ENCODE measurements at places on chromosomes 4 and X. TPM values are rescaled to one million over a fixed set of nuclear protein-coding genes. Genes with fewer than 3 reads are reported as not detected.

Gene SLC9B1
- 3.2 TPM for total RNA-seq

Gene PRR27
- not detected for total RNA-seq

Gene AMBN
- 0.14 TPM for total RNA-seq

Gene FGFRL1
- 35.2 TPM for total RNA-seq

Gene GABRG1
- total RNA-seq = 0.18 TPM

Gene FATE1
- not detected for total RNA-seq

DNA sequence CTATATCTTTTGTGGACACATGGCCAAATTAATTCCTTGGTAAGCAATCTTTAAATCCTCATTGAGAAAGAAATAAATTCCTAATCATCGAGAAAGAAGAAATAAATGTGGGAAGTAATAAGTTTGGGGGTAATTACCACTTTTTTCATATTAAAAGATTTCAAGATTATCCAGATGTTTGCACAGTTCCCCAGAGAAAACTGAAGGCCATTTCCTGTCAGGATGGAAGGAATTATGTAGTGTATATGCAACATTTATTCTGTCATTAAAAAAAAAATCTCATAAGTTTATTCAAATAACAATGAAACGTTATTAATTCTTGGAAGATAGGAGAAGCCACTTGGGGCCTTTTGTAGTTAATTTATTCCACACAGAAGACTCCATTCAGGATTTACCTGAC lies 385.6 kb upstream of the NR3C2 start:
- no peaks in the 10 kb centered on the region for H3K36me3 ChIP-seq
- H3K4me3 ChIP-seq = no peak overlapping the region
- no peak for DNase-seq
- H3K27ac ChIP-seq = no peak overlapping the region

DNA sequence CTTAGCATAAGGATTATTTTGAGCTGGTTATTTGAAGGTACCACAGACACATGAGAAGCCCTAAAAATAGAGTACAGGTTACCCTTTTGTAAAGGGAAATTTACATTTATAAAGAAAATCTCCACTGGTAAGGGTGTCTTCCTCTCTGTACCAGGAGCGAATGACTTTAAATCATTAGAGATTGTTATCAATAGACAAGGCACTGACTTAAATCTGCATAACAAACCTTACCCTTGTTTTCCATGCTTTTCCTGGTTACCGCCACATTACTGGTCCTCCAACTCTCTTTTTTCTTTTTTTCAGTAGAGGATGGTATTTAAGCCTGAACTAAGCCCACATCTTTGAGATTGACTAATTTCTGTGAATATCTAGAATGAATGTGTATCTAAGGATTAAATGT lies 129.8 kb downstream of the SLC7A11 start:
- no peaks in the 10 kb centered on the region for H3K27me3 ChIP-seq
- no peak overlapping the region for H3K27ac ChIP-seq
- no peak for DNase-seq
- peaks cover 10% of the 10 kb centered on the region for H3K4me1 ChIP-seq
- H3K36me3 ChIP-seq = peaks cover 4% of the 10 kb centered on the region
- no peak overlapping the region for H3K4me3 ChIP-seq

DNA sequence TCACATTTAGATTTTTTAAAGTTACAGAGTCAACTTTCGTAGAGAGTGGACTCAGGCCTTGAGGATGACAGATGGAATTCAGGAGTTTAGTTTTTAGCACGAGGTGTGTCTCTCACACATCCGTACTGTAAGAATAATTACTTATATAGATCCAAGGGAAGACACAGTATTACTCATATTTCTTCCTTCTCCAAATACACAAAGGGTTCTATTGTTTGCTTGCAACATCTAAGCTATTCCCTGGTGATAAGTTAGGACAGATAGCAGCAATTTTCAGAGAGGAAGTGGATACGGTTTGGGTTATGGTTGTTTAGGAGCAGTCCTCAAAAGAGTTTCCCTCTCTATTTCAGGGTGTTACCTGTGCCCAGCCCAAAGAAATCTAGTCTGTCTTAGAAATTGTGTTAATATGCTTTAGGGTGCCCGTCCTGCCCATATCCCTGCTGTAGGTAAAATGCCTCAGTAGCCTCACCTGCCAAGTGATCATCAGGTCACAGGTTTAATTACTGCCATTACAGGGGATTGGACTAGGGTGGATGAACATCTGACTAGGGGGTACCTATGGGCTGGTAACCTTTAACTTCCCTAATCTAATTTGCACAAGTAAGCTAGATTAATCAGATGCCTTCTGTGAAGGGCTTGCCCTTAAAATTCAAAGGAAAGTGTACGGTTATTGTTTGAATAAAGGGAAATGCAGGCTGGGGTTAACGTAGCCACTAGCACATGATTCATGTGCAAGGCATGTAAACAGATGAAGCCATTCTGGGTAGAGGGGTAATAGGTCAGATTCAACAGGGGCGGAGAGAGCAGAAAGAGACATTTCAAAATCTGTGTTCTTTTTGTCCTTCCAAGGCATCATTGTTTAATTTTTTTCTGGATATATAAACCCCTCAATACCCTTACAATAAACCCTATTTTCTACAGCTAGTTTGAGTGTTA lies 8.7 kb upstream of the PPP3CA start:
- peaks cover 19% of the 10 kb centered on the region for H3K4me1 ChIP-seq
- peak overlapping the region; percentile 61 for H3K27ac ChIP-seq
- DNase-seq = no peak
- H3K36me3 ChIP-seq = no peaks in the 10 kb centered on the region
- no peak overlapping the region for H3K4me3 ChIP-seq

DNA sequence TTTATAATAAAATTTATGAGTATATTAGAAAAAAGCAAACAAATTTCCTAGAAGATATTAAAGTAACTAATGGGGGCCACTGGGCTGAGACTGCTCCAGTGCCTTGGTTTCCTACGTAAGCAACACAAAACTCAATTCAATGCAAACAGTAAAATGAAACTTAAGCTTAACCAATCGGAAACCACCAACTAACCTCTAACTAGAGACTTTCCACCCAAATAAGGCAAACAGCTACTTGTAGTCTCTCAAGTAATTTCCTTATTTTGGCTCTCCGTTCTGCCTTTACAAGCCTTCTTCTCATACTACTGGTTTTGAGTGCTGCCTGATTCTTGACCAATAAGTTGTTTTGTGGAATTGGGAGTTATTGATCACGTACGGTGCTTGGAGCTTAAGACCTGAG lies 167.3 kb upstream of the VEGFC start:
- H3K36me3 ChIP-seq = peaks cover 1% of the 10 kb centered on the region
- no peak overlapping the region for H3K27ac ChIP-seq
- H3K4me1 ChIP-seq = no peaks in the 10 kb centered on the region
- no peaks in the 10 kb centered on the region for H3K27me3 ChIP-seq
- no peak overlapping the region for H3K4me3 ChIP-seq

DNA sequence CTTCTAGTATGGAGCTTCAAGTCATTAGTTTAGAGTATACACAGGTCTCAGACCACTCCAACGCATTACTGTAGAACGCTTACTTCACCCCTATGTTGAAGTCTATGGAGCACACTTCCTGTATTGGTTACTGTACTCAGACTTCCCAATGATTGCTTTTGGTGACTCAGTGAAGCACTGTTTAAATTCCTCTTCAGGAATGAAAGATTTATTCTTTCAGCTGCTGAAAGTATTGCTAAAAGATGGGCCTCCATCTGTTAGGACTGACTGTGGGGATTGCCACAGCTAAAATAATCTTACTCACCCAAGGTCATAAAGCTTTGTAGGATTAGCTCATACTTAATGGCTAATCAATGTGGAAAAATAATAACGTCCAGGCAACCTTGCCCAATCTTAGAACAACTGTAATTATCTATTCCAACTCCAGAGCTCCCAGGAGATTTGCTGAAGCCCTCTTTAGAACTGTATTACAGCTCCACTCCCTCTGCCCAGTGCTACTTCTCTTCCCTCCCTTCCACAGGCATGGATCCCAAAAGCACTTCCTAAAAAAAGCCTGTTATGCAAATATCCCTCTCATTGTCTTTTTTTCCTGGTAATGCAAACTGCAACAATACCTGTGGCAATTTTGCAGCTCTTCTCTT lies 281.9 kb upstream of the HS3ST1 start:
- H3K27me3 ChIP-seq = no peaks in the 10 kb centered on the region
- no peak for DNase-seq
- H3K36me3 ChIP-seq = no peaks in the 10 kb centered on the region
- H3K27ac ChIP-seq = no peak overlapping the region
- H3K4me1 ChIP-seq = no peaks in the 10 kb centered on the region
- no peak overlapping the region for H3K4me3 ChIP-seq

- H3K27ac ChIP-seq = peak overlapping the region; percentile 70
- no peak for DNase-seq
Observed at GRCh38 chr4:123786163-123786915, 389.7 kb downstream of the SPRY1 start.

DNA sequence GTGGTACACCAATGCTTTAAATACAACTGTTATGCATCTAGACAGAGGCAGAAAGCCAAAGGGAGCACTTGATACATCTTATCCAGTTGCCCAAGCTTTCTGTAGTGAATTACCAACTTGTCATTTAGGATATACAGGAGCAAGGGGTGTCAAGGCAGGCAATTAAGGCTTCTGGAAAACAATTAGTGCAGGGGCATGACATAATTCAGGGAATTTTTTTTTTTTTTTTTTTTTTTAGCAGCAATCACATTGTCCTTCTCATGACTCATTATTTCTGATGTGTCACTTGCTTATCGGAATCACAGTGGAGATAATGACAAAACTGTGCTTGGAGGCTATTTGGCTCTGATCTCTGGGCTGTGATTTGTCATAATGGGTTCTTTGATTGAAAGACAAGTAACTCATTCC lies 259.5 kb downstream of the ARHGAP24 start:
- no peaks in the 10 kb centered on the region for H3K27me3 ChIP-seq
- peaks cover 3% of the 10 kb centered on the region for H3K4me1 ChIP-seq

DNA sequence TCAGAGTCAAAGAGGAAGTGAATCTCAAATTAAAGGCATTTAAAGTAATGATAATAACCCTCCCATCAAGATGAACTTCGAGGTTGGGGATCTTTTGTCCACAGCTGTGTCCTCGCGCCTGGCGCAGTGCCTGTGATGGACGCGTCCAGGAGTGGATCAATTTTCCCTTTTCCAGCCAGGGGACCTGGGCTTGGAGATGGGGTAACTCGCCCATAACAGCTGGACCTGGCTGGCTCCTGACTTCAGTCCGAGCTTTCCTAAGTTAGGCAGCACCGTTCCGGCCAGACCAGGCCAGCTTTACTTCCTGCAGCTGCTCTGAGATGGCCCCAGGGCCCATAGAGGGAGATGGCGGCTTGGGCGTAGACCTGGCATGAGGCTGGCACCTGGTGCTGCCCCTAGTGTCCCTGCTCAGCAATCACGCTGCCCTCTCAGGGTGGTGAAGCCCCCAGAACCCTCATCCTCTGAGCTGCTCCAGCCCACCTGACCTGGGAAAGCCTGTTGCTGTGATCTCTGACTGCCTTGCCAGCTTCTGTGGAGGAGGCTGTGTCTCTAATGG lies 23.9 kb downstream of the ADRA2C start:
- no peaks in the 10 kb centered on the region for H3K4me1 ChIP-seq
- no peak overlapping the region for H3K27ac ChIP-seq
- H3K27me3 ChIP-seq = peaks cover 18% of the 10 kb centered on the region
- no peak overlapping the region for H3K4me3 ChIP-seq
- no peaks in the 10 kb centered on the region for H3K36me3 ChIP-seq

DNA sequence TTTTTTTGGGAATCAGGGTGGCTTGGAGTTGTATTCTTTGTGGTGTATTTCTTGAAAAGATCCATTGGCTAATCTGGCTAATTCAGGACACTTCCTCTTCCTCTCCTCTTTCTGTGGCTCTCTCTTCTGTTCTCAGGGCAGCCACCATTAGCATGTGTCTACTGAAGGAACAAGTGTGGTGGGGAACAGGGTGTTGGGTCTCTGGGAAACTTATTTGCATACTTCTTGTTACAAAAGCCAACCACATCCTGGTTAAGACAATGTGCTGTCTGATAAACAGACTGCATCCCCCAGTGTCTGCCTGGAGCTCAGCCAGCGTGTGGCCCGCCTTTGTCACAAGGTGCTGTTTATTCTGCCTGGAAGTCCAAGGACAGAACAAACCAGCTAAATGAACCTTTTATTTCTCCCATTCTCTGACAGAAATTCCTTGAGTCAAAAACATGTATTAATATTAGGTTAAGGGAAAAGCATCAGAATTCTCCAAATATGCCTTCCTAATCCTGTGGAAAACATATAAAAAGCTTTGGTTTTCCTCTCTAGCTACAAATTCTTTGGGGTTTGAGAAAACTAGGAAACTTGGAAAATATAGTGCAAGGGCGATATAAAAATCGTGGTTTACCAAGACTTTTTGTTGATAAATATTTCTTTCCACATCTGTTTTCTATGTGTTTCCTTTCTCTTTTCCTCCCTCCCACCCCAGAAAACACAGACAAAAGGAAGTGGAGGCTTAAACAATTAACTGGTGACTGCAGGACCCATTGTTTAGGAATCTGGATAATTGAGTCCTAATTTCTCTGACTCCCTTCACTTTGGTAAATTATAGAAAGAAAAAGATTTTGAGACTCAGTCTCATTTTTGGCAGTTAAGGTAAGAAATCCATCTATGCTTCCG lies 203.6 kb downstream of the SPRY1 start:
- peaks cover 23% of the 10 kb centered on the region for H3K4me1 ChIP-seq
- no peak overlapping the region for H3K4me3 ChIP-seq
- H3K27me3 ChIP-seq = no peaks in the 10 kb centered on the region
- H3K27ac ChIP-seq = peak overlapping the region; percentile 83
- no peaks in the 10 kb centered on the region for H3K36me3 ChIP-seq
- no peak for DNase-seq

DNA sequence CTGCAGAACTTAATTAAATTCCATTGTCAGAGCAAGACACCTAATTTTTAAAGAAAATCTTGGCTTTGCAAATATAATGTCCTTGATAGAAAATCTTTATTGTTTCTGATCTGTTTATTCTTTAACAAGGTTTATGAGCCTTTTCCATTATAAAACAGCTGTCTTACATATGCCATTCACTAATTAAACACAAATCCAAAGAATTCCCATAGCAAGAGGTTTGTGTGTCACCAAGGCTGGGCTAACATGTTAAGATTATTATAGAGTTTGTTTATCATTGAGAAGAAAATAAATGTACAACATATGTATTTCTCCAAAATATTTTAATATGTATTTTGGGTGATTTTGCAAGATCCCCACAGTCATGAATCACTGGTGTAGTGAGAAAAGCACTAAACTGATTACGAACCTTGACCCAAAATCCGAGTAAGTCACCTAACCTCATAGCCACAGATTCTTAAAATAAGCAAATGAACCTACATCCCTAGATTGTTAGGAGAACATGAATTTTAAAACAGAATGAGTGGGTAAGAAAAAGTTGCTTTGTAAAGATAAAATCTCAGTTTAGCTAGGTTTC lies 694.8 kb upstream of the INTU start:
- H3K36me3 ChIP-seq = no peaks in the 10 kb centered on the region
- H3K4me1 ChIP-seq = peaks cover 2% of the 10 kb centered on the region
- DNase-seq = no peak
- no peaks in the 10 kb centered on the region for H3K27me3 ChIP-seq
- H3K4me3 ChIP-seq = no peak overlapping the region

DNA sequence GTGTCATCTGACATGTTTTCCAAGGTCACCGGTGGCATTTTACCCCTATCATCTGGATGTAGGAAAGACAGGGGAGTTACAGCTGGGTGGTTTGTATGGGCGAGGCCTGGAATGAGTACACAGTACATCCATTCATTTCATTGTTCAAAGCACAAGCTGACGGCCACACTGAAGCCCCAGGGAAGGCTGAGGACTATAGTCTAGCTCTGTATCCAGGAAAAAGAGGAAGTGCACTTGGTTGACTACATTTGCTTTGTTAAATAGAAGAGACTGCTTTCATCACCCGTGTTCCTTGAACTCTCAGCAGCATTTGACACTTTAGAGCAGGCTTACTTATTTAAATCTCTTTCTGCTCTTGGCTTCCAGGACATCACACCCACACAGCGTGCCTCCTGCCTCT lies 1041.0 kb upstream of the TENM3 start:
- no peak overlapping the region for H3K4me3 ChIP-seq
- no peak for DNase-seq
- peaks cover 3% of the 10 kb centered on the region for H3K27me3 ChIP-seq
- H3K27ac ChIP-seq = no peak overlapping the region
- H3K4me1 ChIP-seq = no peaks in the 10 kb centered on the region
- no peaks in the 10 kb centered on the region for H3K36me3 ChIP-seq
